ENCODE measurements at places on chromosomes 12 and 14.

- DNase-seq, result no peak
Observed at GRCh38 chr12:102509123-102509626, 28.8 kb upstream of the IGF1 start.

- no peak for DNase-seq
Observed at GRCh38 chr12:131865180-131865875, 29.1 kb upstream of the ULK1 start.

GRCh38 chr14:45641541-45641940, 388.5 kb upstream of the MIS18BP1 start:
- no peak for DNase-seq

GRCh38 chr12:53053218-53054111, 3.6 kb downstream of the TNS2 start:
- peak; percentile 78 for DNase-seq

DNA sequence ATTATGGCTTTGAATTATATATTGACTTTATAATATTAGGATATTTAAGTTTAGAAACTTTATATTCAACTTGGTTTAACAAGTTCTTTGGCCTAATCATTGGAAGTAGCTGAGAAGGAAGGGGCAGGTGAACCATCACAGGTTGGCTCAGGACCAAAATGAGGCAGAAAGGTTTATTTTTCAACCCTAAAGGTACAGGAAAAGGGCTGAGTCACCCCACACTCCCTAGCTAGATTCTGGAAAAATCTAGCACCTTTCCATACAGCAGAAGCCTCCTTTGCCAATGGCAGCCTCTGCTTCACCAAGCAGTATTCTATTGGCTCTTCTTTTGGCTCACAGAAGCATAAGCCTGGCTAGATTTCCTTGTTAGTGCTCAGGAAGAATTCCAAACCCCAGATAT, 19.3 kb upstream of the MED6 start:
- DNase-seq, result no peak

DNA sequence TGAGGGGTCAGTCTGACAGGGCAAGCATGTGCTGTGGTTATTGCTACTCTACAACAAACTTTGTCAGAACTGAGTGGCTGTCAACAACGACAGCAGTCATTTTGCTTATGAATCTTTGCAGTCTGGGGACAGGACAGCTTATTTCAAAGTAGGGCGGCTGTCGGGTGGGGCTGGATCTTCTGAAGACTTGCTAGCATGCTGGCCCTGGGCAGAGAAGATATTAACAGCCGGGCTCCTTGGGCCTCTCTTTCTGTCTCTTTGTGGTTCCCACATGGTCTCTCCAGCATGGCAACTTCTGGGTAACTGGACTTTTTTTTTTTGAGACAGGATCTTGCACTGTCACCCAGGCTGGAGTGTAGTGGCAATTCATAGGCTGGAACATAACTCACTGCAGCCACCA, 33.9 kb upstream of the ALDH2 start:
- DNase-seq, result no peak

DNA sequence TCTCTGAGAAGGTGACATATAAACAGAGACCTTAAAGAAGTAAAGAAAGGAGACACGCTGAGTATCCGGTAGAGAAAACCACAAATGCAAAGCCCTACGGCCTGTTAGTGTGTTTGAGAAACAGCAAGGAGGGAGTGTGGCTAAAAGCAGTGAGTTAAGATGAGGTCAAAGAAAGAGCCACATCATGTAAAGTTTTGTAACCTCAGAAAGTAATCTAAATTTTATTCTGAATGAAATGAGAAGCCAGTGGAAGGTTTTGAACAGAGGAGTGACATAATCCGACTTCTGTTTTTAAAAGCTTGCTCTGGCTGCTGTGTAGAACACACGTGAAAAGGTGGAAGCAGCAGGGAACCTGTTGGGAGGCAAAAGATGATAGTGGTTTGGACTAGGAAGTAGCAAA, 32.6 kb downstream of the PPP2R5E start:
- no peak for DNase-seq

- DNase-seq, result no peak
Observed at GRCh38 chr12:1083889-1084262, 92.9 kb downstream of the ERC1 start.

DNA sequence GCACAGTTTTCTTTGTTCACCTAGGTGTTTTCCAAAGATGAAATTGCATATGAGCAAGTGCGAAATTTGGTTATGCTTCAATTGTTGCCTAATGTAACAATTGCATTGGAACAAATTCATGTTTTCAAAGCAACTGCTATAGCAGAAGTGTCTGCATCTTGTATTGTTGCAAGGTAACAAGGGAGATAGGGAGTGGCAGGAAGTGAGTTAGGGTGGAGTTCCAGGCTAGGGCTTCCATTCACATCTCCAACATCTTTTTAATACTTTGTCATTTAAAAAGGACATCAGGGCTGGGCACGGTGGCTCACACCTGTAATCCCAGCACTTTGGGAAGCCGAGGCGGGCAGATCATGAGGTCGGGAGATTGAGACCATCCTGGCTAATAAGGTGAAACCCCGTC, 312.3 kb upstream of the E2F7 start:
- DNase-seq, result no peak

- DNase-seq, result no peak
Observed at GRCh38 chr12:94644141-94644979, 6.0 kb downstream of the TMCC3 start.

- no peak for DNase-seq
Observed at GRCh38 chr14:102738373-102739189, 38.7 kb upstream of the TRAF3 start.

GRCh38 chr14:73627151-73627558, 14.8 kb downstream of the ACOT6 start:
- DNase-seq, result no peak

- DNase-seq, result no peak
Observed at GRCh38 chr12:77746096-77746495, 84.6 kb upstream of the NAV3 start.

GRCh38 chr12:89372584-89373370, 20.5 kb upstream of the DUSP6 start:
- peak; percentile 29 for DNase-seq

DNA sequence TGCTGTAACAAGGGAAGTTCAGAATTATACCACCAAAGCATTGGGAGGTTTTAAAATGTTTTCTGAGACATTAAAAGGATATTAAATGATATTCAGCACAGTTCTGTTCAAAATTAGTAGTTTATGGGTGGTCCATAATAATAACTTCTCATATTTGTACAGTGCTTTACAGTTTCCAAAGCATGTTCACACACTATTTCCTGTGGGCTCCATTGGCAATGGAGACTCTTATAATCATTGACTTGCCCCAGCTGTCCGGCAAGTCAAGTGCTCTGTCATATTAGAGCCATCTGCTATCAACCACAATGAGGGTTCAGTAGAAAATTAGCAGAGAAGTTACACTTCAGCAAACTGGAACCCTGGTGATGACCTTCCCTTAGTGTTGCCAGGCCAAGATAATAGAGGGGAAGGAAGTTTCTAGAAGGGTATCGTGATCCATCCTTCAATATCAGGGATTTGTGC, 526.6 kb upstream of the CCDC196 start:
- no peak for DNase-seq

DNA sequence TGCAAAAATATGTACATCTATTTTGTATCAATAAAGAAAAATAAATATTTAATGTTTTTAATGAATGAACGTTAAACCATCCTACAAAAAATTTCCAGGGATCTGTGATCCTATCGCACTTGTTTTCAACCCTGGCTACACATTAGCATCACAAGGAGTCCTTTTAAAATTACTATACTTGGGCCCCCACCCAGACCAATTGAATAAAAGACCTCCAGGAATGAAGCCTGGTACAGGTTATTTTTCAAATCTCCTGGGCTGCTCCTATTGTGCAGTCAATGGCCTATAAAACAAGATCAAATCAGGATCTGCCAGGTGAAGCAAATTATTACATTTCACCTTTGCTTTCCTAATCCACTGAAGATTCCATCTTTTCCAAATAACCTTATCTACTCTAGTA, 33.4 kb upstream of the GXYLT1 start:
- DNase-seq, result no peak

GRCh38 chr14:64089920-64090319, 204.3 kb downstream of the ESR2 start:
- DNase-seq, result no peak

- DNase-seq, result no peak
Observed at GRCh38 chr14:77085538-77085937, 12.5 kb upstream of the CIPC start.

DNA sequence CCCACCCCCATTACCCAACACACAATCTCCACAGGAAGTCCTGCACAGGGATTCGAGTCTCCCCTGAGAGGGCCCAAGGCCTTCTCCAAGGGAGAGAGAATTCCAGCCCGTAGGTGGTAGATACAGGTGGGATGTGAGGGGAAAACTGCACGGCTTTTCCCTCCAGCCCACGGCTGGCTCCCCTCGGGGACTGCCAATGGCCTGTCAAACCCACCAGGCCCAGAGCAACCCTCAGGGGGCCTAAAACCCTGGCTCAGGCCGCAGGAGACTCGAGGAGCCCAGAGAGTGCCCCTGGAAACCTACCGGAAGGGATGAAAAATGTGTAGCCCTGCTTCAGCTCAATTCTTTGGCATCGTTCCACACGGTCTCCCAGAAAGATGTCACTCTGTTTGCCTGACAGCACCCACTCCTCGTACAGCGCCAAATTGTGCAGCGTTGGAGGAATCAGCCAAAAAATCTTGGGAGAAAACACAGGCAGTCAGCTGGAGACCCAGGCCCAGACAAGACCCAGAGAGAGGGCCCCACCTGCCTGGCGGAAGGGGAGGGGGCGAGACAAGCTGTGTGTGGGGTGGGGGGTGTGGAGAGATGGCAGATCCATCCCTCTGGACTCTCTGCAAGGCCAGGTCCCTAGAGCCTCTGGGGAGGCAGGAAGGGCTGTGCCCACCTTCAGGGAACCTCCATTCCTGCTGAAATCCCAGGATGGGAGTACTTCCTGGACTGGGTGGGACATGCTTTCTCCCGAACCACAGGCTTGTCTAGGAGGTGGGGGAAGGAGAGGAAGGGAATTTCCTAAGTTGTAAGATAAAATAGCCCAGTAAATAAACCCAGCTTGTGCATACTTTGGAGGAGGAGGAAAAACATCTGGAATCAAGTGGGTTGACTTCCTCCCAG, 48.1 kb downstream of the KDM2B start:
- no peak for DNase-seq

DNA sequence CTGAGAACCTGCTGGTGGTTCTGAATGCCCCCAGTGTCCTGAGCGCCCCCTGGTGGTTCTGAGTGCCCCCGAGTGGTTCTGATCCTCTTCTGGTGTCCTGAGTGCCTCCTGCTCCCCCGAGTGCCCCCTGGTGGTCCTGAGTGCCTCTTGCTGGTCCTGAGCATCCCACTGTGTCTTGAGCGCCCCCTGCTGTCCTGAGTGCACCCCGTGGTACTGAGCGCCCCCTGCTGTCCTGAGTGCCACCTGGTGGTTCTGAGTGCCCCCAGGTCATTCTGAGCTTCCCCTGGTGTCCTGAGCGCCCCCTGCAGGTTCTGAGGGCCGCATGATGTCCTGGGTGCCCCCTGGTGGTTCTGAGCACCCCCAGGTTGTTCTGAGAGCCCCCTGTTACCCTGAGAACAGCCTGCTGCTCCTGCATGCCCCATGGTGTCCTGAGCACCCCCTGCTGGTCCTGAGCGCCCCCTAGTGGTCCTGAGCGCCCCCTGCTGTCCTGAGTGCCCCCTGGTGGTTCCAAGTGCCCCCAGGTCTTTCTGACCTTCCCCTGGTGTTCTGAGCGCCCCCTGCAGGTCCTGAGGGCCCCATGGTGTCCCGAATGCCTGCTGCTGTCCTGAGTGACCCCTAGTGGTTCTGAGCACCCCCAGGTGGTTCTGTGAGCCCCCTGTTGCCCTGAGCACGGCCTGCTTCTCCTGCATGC, 1165.4 kb downstream of the TMEM121 start:
- peak; percentile 7 for DNase-seq

DNA sequence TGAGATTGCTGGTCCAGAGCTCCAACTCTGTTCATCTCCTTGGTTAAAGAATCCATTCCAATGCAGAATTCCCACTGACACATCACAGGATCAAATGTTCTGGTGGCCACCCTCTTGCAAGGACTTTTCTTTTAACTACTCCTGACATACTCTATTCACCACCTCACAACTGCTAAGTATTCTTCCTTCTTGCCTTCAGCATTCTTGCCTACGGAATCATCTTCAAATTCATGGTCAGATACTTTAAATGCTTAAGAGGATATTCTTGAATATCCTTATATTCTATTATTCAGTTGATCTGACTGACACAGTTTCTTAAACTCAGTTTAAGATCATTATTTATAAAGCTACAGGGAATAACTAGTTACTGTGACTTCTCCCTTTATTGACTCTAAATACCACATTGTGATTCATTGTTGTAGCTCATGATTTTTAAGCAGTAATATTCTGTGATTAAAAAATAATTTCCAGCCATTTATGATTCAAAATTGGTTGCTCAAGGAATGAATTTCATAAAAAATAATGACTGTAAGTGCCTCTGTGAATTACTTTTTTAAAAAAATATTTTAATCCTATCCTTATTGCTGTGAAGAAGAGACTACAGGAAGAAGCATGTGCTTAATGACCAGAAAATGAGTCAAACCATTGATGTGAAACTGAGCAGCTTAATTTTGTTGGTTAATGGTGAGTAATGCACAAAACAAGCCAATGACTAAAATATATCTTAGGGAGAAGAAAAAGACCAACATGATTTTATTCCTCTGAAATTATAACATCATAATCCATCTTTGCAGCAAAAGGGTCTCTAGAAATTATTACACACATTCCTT, 207.1 kb downstream of the PIK3C2G start:
- no peak for DNase-seq

DNA sequence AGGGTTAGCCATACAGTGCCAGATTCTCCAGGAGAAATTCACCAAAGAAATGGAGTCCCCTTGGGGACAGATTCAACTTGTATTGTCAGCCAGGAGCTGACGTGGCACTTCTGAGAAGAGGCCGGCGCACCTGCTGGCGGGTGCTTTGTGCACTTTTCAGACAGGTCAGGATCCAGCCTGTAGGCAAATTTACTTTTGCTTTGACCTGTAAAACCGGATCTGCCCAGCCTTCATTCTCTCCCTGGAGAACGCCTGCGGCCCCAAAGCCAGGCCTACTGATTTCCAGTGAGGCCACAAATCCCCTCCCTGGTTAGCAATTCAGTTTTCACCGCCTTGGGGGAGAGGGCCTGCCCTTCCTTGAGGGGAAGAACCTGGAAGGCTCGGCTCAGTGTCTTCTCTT, 17.4 kb downstream of the P2RX4 start:
- no peak for DNase-seq

DNA sequence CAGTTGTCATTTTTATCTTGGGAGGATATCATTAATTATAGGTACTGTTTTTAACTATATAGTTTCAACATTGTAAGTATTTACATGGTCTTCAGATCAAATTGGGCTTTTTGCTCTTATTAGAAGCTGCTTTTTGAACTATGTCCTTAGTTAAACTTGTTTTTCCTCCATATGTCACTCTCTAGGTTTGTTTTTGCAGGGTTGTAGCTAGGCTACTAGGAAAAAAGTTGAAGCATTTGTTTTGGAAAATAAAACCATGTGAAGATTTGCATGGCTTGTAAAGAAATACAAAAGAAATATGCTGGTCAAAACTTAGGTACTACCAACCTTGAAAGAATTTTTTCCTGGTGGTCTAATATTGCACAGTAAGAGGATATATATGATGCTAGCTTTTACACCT, 3.4 kb downstream of the ARID2 start:
- no peak for DNase-seq

- DNase-seq, result peak; percentile 6
Observed at GRCh38 chr12:88579161-88579517, 1.1 kb downstream of the KITLG start.
